Naive thymus-derived CD8-positive, alpha-beta T cell (primary cell): ENCODE measurements at places on chromosomes 7 and 10.

DNA sequence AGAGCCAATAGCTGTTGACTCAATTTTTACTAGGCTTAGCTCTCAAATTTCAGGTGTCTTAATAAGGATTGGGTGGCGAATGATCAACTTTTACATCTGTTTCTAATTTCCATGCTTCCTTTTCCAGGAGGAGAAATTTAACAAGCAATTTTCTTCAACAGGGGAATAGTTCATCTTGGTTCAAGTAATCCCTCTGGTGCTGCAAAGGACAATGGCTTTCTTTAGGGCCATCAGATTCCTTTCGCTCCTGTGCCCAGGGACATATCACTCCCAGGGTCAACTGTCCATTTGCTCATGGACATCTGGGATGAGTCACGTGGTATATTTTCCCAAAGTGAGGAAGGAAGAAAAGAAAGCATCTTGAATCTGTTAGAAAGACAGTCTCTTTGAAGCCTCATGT is 313.3 kb downstream of the FRMD4A start:
- no peak for DNase-seq

GRCh38 chr10:106504536-106504935 is 660.0 kb downstream of the SORCS1 start:
- no peak for DNase-seq

GRCh38 chr10:104337521-104337984 is 712 bp downstream of the ITPRIP start:
- no peak for DNase-seq

DNA sequence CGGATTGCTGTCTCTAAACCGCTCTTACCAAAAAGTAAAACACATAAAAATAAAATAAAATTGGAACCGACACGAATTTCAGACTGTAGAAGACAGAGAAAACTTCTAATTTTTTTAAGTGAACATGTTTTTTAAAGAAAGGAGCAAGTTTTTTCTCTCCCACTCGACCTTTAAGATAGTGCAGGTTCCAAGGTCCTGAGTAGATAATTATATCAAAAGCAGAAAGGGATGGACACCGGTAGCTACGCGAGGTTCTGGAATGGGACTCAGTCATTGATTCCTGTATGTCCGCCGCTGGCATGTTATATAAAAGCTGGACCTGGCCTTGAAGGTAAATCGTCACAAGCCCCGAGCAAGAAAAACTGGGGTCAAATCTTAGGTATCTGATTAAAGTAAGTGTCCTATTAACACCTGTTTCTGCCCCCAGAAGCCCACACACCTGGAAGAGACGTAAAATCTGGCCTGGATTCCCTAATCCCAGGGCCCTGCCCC is 462 bp upstream of the CISD1 start:
- no peak for DNase-seq

- no peak for DNase-seq
These were observed 82.2 kb downstream of the JCAD start for GRCh38 chr10:29977171-29977570.

- DNase-seq = no peak
These were observed 1.4 kb downstream of the BCCIP start for GRCh38 chr10:125824736-125825135.

DNA sequence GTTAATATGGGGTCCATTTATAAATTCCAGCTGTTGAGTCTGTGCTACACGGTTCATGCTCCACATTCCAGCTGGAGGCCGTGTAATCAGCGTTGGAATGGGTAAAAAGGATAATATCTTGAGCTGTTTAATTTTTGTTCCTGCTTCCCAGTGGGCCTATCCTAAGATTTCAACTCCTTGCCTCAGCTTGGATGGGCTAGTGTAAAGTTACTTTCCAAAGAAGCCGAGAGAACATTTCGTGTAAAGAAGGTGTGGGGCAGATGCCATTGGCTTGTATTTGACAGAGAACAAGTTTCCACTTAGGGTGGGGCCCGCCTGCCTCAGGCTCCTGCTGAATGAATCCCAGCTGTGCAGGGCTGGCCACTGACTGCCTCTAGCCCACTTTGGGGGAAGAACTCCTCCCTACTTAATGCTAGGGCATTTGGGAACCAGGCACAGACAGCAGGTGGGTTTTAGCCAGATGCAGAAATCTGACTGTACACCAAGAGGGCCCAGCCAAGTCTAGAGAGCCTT is 125.9 kb upstream of the LYZL2 start:
- no peak for DNase-seq

DNA sequence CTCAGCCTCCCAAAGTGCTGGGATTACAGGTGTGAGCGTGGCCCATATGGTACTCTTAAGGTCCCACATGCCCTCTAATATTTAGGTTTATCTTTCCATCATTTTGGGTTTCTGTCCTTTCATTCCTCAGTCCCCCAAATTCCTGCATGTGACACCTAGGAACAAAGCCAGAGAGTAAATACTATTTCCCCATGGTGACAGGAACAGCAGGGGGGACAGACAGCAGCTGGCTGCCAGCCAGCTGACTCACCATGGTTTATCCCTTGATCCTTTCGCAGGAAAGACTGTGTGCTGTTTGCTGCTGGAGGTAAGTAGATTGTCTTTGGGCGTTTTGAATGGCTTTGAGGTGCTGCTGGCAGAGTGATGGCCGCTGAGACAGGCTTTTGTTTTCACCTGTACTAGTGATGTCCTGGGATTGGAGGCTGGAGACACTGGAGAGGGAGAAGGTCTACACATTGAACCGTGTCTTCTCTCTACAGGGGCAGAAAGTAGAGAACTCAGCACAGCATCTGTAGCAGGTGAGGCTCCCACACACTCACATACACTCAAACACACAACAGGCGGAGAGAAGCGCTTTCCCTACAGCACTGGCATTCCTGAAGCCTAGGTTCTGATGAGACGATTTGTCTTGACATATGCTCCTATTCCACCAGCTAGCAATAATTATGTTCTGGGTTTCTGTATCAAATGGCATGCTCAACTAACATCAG is 83.7 kb upstream of the EFCAB10 start:
- no peak for DNase-seq

DNA sequence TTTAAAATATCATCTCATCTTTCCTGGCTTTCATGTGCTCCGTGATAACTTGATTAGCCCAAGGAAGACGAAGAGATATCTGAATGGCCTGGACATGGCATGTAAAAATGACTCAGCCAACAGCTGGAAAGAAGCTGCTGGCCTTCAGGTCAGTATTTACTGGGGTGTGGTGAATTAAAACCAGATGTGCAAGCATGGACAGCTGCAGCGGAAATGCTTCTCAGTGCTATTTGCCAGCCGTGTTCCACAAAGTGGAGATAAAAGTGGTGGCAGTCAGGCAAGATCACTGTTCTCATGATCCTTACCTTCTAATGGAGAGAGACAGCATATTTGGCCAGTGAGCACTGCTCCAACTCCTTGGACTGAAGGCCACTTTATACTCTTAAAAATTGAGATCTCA is 203.1 kb upstream of the VSTM2A start:
- no peak for DNase-seq

- DNase-seq = no peak
These were observed 105.6 kb downstream of the VTI1A start for GRCh38 chr10:112552593-112553110.

GRCh38 chr10:43816351-43817321 is 168.0 kb upstream of the ZNF32 start:
- DNase-seq = peak; percentile 28

- no peak for DNase-seq
These were observed 93.5 kb downstream of the UPF2 start for GRCh38 chr10:11949152-11949551.

DNA sequence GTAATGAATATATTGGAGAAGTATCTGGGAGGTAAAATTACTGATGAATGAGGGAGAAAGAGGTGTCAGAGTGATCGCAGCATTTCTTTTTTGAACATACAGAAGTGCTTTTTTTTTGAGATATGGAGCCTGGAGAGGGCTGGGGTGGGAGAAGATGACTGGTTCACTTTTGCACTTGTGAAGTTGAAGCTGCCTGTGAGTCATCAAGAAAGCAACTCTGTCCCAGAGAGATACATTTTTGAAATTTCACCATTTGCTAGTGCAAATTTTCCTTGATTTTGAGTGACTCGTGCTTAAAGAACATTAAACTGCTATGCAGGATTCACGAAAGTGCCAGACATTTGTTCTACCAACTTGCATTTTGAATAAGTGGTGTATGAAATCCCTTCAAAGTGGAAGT is 81.8 kb downstream of the ADRA2A start:
- DNase-seq = no peak

DNA sequence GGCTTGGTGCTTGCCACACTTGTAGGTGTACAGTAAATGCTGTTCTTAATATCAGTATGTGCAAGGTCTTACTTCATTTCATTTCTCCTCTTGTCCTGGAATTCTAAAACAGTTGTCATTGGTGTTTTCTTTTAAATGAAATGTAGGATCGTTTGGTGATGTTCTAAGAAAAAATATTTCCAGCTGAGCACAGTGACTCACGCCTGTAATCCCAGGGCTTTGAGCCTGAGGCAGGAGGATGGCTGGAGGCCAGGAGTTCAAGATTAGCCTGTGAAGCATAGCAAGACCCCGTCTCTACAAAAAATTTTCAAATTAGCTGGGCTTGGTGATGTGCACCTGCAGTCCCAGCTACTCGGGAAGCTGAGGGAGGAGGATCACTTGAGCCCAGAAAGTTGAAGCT is 32.6 kb upstream of the ELN start:
- DNase-seq = no peak

DNA sequence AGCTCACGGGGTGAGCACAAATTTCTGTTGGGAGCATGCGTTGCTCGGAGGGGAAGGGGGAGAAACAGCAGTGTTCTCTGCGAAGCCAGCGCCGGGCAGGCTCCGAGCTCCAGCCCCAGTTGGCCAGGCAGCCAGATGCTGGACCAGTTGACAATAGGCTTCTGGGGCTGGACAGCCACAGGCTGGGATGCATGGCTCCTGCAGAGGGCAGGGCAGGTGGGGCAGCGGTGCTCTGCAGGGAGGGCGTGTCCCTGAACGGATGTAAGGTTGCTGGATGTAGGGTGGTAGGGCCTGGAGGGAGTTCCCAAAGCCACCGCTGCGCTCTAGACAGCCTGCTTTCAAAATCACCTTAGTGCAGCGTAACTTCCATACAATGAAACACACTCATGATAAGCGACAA is 574.9 kb downstream of the GLRX3 start:
- DNase-seq = no peak

DNA sequence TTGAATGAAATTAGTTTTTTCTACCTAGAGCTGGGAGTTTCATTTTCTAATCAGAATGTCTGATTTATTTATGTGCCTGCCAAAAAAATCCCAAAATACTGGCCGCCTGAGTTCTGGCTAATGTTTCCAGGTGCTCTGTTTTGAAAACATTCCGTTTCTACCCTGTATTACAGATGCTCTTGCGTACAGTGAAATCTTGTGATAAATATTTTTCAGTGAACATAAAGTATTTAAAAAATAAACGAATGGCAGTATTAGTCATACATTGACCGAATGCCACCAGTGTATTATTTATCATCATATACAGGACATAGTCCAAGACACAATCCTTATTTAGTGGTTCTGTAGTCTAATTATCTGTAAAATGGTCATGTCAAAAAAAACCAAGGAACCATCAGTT is 102.8 kb downstream of the KAT6B start:
- DNase-seq = no peak

GRCh38 chr7:29400437-29400836 is 163.2 kb upstream of the PRR15 start:
- DNase-seq = no peak

DNA sequence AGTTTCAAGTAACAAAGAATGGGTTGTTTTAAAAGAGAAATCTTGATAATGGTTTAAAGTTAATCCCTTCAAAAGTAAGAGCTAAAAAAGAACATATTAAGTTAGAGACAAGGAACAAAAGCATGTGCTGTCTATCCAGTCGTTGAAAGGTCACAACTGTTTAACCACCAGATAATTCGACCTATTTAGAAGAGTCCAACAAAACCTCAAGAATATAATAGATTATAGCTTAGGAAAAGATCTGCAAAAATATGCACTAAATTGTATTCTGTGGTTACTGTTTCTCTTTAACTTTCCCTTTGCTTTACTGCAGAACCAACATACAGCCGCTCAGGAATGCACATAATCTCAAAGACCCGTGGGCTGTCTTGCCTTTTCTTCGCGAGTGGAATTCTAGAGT is 74.9 kb downstream of the PCGF5 start:
- DNase-seq = no peak

- DNase-seq = no peak
These were observed 35.1 kb upstream of the GRID1 start for GRCh38 chr10:86401588-86402282.

DNA sequence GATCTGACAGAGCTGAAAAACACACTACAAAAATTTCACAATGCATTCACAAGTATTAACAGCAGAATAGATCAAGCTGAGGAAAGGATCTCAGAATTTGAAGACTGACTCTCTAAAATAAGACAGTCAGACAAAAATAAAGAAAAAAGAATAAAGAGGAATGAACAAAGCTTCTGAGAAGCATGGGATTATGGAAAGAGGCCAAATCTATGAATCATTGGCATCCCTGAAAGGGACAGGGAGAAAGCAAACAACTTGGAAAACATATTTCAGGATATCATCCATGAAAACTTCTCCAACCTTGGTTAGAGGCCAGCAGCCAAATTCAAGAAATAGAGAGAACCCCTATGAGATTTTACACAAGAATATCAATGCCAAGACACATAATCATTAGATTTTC is 804.8 kb upstream of the IGFBP3 start:
- DNase-seq = no peak
